ENCODE measurements at places on chromosomes 13 and 19.
A peak's percentile ranks its signal among the peaks of the same experiment; 100 is the strongest.

DNA sequence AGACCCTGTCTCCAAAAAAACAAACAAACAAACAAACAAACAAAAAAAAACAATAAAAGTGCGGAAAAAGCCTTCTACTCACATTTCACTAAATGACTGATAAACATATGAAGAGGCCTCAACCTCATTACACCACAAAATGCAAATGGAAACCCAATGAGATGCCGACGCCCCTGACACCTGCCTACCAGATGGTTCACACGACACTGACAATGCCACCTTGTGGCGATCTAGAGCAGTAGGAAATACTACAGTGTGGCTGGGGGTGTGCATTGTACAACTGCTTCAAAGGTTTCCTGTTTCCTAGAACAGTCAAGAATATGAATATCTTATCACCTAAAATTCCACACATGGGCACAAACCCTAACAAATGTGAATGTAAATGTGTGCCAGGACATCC lies 14.0 kb downstream of the SCGB2B2 start:
- DNase-seq = peak; percentile 37

- peak; percentile 57 for DNase-seq
These were observed 9.8 kb upstream of the SIGLEC10 start for GRCh38 chr19:51427201-51427600.

DNA sequence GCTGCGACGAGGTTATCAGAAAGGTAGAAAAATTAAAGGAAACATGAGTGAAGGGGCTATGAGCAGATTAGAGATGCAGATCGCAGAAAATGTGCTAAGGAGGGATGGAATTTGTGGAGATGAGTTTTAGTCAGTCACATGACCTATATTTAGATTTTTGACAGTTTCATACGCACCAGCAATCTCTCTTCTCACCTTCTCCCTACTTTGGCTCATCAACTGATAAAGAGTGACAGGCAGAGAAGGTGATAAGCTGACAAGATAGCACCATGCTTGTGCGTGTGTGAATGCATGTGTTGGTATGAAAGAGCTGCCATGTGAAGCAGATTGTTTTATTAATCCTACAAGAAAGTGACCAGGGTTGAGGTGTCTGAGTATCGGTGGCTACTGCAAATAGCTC lies 252.6 kb downstream of the RAP2A start:
- no peak for DNase-seq

GRCh38 chr13:100513987-100514670 lies 74.5 kb downstream of the GGACT start:
- DNase-seq = no peak

- DNase-seq = no peak
These were observed 165.4 kb downstream of the GPC5 start for GRCh38 chr13:91563799-91564198.
